Activated naive CD8-positive, alpha-beta T cell treated with anti-CD3 and anti-CD28 coated beads, Interleukin-2, amount 50 U/mL, for 16 hours (primary cell): ENCODE measurements at places on chromosomes 4 and X.

GRCh38 chr4:147590249-147590920, 26.8 kb upstream of the TMEM184C start:
- DNase-seq, result no peak

- no peak for DNase-seq
These were observed 212.2 kb upstream of the MAB21L2 start for GRCh38 chr4:150369434-150370380.

- DNase-seq, result no peak
These were observed 45.5 kb upstream of the CXCL13 start for GRCh38 chr4:77560170-77560569.

GRCh38 chr4:3871181-3871852, 105.1 kb downstream of the ADRA2C start:
- DNase-seq, result no peak

DNA sequence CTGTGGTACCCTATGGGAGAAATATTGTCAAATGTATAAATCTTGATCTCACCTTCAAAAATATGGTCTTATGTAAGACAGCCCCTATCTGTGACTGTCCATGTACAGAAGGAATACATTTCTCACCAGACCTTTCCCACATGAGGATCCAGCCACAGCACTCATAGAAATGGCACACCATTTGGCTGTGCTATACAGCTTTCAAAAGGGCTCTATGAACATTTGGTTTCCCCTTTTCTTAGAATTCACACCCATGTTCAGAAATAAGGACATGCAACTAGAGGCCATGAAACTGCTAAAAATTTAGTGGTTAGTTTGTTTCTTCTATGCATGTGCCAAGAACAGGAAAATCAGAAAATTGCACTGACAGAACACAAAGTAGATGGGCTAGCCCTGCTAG, 62.7 kb downstream of the ANTXR2 start:
- DNase-seq, result no peak

GRCh38 chrX:66008328-66008970, 31.4 kb downstream of the VSIG4 start:
- no peak for DNase-seq

DNA sequence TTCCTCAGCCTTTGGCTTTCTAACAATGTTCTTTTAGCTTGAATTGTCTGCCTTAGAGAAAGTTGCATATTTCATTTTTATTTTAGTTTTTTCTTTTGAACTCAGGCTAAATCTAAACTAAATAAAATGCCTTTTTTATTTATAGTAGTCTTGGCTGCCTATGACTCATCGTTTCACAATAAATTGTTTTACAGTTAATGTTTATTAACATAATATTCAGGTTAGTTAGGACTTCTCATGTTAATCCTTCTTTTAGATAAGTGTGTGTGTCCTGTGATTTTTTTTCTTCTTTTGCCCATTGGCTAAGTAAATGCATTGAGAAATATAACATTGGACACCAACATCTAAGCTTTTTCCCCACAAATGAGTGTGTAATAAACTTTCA, 1.6 kb downstream of the RP2 start:
- DNase-seq, result no peak

DNA sequence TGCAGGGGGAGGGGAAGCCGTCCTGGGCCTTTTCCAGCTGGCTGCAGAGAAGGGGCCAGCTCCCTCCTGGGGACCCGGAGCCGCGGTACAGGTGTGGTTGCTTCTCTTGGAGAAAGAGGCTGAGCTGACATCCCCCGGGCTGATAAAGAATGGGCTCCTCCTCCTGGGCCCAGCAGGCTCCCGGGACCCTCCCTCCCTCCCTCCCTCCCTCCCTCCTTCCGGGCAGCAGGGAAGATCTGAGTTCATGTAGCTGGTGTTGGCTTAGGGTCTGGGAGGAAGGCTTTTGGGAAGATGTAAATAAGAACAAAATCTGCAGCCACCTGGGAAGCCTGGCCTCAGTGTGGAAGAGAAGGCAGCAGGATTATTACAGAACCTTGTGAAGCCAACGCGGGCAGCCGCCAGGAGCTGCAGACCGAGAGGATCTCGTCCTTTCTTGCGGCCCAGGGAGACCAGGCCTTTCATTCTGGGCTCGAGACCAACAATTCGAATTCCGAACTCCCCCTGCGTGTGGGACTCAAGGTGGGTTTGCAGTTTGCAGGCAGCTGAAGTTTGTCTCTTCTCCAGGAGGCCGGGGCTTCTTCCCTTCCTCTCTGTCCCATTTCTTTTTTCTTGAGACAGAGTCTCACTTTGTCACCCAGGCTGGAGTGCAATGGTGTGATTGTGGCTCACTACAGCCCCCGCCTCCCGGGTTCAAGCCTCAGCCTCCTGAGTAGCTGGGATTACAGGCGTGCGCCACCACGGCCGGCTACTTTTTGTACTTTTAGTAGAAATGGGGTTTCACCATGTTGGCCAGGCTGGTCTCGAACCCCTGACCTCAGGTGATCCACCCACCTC, at the start of gene PLCXD1:
PLCXD1 (plus strand) TSS at position 216 of the 834 bp plus-strand sequence. CDS start 2,807 bp downstream, outside the sequence.
- no peak for DNase-seq

DNA sequence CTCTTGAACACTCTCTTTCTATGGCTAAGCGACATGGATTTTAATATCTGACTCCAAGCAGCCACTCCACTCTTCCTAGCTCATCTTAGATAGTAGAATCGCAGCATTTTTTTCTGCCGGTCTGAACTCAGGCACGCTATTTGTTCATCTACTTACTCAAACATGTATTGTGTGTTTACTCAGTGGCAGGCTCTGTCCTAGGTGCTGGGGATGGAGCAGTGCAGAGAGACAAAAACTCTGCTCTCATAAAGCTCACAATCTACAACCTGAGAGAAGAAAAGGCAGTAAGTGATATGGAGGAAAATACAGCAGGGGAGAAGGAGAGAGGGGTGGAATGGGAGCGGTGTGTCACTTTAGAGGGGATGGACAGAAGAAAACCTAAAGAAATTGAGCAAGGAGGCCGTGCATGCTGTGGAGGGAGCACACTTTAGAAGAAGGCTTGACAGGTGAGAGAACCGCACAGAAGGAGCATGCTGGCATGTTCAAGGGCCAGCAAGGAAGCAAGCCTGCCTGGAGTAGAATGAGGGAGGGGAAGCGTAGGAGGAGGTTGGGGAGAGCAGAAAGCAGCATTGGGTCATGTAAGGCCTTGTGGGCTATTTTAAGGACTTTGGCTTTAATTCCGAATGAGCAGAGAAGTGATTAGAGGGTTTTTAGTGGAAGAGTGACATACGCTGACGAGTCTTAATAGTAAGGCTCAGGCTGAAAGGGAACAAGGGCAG, 132.0 kb downstream of the ANK2 start:
- DNase-seq, result no peak

GRCh38 chr4:78939667-78940008, 400 bp upstream of the PAQR3 start:
- DNase-seq, result no peak

DNA sequence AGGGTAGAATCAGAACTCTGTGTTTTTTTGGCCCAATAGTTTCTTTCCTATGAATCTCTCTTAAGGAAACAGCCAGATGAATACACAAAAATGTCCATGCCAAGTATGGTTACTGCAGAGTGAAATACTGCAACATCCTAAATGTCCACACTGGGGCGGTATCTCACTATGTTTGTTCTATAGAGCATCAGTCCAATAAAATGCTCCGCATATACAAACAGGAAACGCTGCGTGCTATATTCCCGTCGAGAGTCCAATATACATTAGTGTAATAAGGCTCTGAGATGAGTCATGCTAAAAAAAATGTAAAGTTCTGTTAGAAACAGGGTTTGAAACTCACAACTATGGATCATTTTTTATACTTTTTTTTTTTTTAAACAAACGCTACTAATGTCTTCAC, 72.9 kb upstream of the ENOX2 start:
- no peak for DNase-seq
